ENCODE measurements at places on chromosomes 2 and 18.

DNA sequence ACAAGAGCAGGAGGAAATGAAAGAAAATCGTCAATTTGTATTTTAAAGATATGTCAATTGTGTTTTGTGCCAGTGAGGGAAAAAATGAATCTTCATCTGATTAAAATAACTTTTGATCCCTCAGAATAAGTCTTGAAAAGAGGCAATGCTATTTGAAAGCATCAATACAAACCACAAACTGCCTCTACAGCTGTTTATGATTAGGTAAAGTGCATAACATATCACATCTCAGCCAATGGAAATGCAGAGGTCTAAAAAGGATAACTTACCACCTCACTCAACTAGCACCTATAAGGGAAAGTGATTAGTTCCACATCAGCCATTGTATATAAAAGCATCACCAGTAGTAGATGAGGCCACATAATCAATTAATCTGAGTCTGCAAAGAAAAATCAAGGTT, 492.2 kb upstream of the CDH2 start:
- DNase-seq = no peak

DNA sequence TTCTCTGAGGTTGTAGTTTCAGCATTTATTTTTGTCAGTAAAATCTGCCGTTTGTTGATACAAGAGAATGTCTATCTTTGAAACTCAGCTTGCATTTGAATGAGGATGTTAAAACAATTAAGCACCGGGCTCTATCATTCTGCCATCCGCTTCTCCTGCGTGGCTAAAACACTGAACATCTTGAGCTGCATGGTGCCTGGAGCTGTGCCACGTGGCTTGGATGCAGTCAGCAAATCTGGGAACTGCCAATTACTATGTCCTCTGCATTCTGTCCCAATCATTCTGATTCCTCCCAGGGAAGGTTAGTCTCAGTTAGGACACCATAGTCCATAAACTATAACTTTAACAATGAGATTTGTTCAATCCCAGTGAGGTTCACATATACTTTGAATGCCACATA, 598.4 kb downstream of the FBXO15 start:
- no peak for DNase-seq

DNA sequence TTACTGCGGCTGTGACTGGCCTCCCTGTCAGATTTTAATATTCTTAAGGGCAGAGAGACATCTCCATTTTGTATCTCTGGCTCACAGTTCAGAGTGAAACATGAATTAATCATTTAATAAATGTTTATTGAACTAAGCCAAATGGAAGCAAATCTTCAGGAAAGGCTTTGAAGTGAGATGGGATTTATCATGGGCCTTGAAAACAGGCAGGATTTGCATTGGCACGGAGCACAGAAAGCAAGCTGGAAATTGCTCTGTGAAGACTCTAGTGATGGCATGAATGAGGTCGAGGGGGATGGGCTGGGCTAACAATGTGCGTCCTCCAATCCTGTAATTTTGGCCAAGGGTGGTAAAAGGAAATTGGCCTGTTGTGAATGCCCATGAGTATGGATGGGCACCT, 369.8 kb upstream of the SOX11 start:
- no peak for DNase-seq

- DNase-seq = no peak
Measured at GRCh38 chr2:180978903-180979748, 1.3 kb upstream of the UBE2E3 start.

- DNase-seq = no peak
Measured at GRCh38 chr2:222922019-222922800, 61.4 kb downstream of the ACSL3 start.

DNA sequence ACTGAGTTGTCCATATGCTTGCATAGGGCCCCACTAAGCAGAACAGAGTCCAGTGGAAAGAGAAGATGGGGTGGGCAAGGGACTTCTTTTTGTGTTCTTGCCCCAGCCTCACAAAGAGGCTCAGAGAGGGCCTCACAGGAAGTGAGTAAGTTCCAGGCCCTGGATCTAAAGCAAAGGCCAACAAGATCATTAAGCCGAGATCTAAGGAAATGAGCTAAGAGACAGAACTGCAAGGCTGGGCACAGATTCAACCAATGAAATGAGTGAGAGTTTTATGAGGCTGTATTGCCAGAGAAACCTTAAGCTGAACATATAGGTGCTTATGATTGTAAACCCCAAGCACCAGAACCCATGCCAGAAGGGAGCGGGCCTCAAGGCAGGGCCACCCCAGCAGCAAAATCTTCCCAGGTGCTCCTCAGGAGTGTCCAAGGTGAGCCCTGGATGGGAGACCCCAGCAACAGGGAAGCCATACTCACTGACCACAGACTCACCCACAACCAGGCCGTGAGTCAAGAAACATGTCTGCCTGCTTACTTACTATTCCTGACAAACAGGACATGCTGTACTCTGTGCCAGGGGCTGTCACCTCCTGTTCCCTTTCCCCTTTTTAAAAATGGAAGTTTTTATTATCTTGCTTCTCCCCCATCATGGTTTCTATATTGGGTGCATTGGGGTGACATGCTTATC, 40.2 kb downstream of the SLC14A1 start:
- no peak for DNase-seq

GRCh38 chr18:67794521-67794920, 278.0 kb upstream of the DSEL start:
- no peak for DNase-seq

Data from coronary artery (tissue), 2 donors.